ENCODE measurements at places on chromosomes 5 and 9.

- no peak for DNase-seq
Measured at GRCh38 chr5:90356622-90357021, 52.9 kb downstream of the CETN3 start.

GRCh38 chr5:68922172-68922987 is 171.4 kb upstream of the SLC30A5 start:
- no peak for DNase-seq

- no peak for DNase-seq
Measured at GRCh38 chr9:76415154-76415553, 20.9 kb upstream of the RFK start.

DNA sequence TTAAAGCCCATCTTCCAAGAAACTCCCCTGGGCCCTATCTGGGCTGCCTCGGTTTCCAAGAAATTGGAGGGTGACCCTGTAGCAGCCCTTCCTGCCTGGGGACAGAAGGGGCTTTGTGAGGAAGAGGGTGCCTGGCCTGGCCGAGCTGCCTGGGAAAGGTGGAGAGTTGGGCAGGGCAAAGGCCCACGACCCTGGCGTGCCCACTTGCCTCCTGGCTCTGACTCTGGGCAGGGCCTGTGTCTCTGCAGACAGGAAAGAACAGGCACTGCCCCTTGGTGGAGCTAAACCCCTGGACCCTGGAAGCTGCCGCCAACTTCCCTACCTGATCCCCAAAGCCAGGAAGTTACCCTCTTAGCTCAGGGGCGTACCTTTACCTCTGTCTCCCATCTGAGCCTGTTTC is 149.3 kb downstream of the RGS3 start:
- DNase-seq: no peak

DNA sequence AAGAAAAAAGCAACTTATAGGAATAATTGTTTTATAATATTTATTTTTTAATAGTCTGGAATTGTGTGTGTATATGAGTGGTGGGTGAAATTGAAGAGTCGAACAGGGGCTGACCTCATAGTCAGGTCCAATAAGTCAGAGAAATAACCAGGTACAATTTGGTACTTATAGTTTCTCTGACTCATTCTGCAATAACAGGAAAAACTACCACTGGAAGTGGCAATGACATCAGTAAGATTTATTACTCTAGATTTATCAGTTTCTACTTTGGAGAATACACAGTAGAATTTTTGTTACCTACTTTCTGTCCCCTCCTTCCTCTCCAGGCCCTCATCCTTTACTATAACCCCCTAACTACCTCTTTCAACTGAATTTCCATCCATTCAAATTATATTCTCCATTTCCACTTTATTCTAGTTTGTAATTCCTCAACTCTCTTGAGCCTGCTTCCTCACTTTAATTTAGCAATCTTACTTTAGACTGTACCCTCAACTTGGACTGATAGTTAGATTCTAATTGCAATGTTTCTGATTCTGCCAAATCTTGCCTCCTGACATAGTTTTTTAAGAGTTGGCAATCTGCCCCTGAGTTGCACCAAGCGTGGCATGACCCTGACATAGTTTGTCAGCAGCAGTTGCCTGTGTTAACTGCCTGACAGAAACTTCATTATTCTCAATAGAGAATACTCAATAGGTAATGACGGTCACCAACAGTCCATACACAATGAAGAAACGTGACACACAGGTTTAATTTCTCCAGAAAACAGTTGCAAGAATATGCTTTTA is 475.3 kb upstream of the RIOK2 start:
- DNase-seq: no peak

DNA sequence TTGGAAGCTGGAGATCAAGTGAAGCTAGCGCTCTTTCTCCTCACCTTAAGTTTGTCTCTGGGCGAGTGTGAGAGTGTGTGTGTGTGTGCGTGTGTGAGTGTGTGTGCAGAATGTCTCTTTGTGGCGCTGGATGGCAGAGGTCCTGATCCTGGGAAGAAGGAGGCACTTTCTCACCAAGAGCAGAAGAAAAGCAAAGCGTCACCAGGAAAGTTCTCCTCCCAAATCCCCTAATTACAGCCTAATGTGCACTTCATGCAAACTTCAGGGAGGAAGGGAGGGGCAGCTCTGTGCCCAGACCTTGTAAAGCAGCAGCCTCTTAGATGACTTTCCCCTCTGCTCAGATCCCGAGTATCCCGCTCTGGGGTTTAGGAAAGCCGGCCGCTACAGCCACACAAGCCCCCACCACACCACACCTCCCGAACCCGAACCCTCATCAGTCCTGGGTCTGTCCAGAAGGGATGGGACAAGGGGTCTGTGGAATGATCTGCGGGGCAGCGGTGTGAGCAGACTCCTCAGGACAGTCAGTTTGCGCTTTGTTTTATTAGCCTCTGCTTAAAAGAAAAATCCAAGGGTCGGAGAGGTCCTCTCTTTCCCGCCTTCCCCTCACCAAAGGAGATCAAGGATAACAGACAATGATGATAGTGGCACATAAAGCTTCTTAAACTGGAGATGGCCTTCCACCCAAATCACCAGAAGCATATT is at the start of gene HAPLN1:
Gene HAPLN1 (minus strand): TSS at position 20 of the 702 bp plus-strand sequence. CDS start 47,332 bp downstream, outside the sequence.
- DNase-seq: no peak

GRCh38 chr9:81886665-81887064 is 41.6 kb upstream of the SPATA31D4 start:
- DNase-seq: no peak

DNA sequence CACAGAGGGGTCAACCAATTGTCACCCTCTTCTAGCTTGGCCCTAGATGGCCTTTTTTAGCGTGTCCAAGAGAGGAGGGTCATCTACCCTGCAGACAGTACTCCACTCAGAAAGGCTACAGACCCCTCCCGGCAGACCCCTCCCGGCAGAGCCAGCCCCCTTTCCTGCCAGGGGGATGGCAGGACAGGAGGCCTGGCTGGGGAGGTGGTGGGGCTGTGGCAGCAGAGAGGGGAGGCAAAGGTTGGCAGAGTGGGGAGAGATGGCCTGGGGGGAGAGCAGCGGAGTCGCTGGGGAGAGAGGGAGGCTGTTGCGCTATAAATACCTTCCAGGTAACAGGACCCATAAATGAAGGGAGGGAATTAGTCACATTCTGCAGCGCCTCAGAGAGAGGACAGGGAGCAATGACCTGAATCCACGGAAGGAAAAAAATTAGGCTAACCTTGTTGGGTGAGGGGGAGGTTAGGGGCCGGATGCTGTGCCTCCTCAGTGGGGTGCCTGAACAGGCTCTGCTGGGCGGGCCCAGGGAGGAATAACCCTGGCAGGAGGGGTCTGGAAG is 32.9 kb upstream of the PSD2 start:
- DNase-seq: no peak

GRCh38 chr9:84137968-84138367 is 157.4 kb downstream of the RMI1 start:
- DNase-seq: no peak

DNA sequence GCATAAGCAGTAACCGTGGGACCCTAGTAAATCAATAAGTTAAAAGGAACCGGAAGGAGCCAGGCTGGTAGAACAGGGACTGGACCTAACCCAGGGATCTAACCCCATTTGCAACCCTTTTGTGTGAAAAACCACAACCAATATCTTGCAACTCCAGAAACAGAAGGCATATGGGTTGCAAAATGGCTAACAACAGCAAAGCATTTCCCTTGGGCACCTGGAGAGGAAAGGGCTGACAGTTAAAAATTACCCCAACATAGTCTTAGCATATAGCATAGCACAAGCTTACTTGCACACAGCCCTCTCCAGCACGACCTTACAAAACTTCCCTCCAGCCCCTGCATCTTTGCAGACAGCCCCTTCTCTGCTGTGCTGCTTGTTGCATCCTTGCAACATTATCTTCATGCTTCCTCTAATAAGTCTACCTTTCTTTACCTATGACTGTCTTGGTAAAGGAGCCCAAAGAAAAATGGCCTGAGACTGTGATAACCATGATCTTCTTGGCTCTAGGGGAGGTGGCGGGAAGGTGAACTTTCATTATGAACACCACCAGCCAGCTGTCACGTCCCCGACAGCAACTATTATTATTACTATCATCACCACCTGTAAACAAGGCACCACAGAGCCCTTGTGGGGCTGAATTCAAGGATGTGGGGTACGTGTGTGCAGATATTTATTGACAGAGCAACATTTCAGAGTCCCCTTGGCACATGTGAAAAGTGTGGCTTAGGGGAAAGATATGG is 49.8 kb downstream of the PRRC1 start:
- no peak for DNase-seq

Data from stimulated activated CD4-positive, alpha-beta T cell treated with anti-CD3 and anti-CD28 coated beads, Interleukin-15, amount 100 ng/mL, for 24 hours (primary cell).